ENCODE measurements at places on chromosomes 5 and 9.

GRCh38 chr9:7117676-7118561, 360.1 kb downstream of the KDM4C start:
- DNase-seq: no peak

GRCh38 chr5:98776066-98776705, 2.7 kb downstream of the RGMB start:
- no peak for DNase-seq

DNA sequence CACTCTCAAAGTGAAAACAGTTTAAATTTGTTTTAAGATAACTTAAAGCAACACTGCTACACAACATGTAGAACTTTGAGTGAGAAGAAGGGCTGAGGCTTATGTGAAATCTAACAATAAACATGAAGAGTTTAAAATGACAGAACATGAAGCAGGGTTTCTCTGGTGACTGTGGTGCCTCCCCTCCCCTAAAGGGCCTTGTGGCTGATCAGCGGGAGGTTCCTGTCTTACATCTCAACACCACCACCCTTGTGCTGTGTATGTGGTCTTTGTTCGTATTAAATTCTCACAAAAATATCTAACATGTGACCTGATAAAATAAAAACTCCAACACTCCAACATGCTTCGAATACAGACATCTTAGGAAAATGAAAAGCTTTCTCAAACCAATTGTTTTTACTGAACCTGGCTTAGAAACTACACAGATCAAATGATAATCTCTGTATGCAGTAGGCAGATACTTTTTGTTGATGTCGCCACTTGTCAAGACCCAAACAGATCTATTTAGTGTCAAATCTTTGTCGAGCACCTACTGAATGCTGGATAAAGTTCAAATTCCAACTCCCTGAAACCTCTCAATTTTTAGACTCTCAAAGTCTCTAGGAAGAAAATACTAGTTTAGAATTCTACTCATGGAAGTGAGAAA, 9.9 kb upstream of the IQGAP2 start:
- DNase-seq: no peak

GRCh38 chr9:88824711-88825110, 166.6 kb upstream of the S1PR3 start:
- no peak for DNase-seq

DNA sequence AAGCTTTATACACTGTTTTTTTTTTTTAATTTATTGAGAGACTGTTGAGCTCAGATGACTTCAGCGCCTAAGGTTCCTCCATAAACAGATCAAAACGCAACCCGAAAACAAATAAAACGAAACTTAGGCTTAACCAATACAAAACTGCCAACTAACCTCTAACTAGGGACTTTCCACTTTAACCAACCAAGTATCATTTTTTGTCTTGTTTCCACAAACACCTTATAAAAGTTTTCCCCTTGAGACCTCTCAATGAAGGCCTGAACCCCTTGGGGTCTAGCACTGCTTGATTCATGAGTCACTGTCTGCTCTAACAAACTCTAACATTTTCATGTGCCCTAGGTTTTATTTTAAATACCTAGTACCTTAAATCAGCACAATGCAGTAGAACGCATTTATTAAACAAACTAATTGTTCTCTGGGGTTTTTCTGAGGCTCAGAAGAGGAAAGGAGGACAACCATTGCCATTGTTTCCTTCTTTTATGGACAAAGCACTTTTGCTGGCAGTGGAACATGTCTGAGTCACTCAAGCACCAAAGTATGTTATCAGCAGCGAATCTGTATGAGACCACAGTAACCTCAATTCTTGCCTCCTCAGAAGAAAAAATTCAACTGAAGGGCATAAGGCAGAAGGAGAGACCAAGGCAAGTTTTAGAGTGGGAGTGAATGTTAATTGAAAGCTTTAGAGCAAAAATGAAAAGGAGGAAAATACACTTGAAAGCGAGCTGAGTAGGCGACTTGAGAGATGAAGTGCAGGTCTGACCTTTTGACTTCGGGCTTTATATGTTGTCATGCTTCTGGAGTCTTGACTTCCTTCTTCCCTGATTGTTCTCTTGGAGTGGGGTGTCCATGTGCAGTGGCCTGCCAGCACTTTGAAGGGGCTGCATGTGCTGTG, 97.7 kb upstream of the HCN1 start:
- DNase-seq: no peak

GRCh38 chr5:165913059-165913458, 2378.4 kb upstream of the WWC1 start:
- no peak for DNase-seq

- peak; percentile 12 for DNase-seq
Measured at GRCh38 chr9:34628656-34629490, at the start of gene ARID3C. Gene ARID3C, minus strand, starts transcription at chr9:34629066. Its CDS starts 1,052 bp downstream, at chr9:34628014.

DNA sequence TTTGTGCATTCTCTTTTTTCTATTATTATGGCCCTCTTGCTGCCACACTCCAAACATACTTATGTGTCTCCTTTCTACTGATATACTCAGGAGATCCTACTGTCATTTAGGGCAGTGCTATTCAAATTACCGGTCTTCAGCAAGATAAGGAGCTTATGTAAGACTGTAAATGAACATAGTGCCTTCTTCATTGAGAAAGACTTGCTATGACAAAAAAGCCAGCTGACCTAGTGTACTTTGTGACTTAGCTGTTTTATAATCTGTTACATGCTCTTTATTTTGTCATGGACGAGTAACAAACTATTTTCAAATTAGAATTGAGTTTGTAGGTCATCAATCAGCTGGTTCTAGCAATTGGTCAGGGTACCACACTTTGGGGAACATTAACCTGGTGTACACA, 32.8 kb downstream of the RANBP17 start:
- DNase-seq: no peak

- DNase-seq: no peak
Measured at GRCh38 chr5:136043551-136043950, 14.8 kb downstream of the TGFBI start.

- no peak for DNase-seq
Measured at GRCh38 chr5:56616454-56617160, 198.7 kb upstream of the MAP3K1 start.

- DNase-seq: no peak
Measured at GRCh38 chr5:143506836-143507552, 103.5 kb upstream of the NR3C1 start.

DNA sequence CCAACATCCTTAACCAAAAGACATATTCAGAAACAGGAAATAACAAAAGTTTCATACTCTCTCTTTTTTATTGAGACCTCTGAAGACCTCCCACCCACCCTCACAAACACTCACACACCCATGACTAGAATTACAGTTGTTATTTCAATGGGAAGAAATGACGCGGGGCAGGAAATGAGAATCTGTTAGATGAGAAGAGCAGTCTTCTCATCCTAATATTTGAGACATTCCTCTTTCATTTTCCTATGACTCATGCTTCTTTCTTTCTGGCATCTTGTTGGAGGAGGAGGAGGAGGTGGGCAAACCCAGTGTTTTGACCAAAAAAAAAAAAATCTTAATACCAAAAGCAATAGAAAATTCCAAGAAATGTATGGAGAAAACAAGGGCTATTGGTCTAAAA, 179.5 kb upstream of the TARS1 start:
- DNase-seq: no peak
